ENCODE measurements at places on chromosomes 12 and 14.

DNA sequence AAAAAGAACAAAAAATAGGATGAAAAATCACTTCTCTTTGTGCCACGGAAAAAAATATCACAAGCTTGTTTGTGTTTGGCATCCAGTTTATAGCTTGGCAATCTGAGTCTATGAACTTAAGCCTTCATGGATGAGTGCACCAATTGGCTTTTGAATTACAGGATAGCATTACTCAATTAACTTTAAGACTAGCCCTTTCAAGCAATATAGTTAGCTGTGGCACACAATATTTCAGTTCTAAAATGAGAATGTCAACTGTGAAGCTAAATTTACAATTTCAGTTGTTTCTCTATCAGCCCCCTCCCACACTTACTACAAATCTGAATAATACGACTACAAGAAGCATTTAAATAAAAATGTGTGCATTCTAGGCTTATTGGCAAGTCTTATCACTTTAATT is 8.3 kb downstream of the RERG start:
- no peak for DNase-seq

GRCh38 chr14:56703947-56704346 is 106.3 kb downstream of the OTX2 start:
- no peak for DNase-seq

DNA sequence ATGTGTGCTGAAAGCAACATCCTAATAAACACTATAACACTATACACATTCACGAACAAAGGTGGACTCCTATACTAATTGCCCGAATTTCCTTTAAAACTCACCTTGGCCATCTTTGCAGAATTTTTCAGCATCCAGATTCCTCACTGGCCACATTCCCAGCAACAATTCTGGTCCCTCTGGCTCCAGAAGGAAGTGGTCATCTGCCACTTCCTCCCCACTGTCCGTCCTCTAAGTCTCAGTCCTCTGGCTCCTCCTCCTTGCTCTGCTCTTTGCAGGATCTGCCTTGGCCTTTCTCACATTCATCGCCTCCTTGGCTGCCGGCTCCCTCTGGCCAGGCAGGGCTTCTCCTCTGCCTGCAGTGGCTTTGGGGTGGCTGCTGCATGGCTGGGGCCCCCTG is 426.0 kb downstream of the FUT8 start:
- DNase-seq: no peak

GRCh38 chr12:9648701-9649531 is 20.6 kb upstream of the CLEC2D start:
- DNase-seq: no peak

- no peak for DNase-seq
These were observed 68.7 kb downstream of the CCDC91 start for GRCh38 chr12:28258998-28259397.

DNA sequence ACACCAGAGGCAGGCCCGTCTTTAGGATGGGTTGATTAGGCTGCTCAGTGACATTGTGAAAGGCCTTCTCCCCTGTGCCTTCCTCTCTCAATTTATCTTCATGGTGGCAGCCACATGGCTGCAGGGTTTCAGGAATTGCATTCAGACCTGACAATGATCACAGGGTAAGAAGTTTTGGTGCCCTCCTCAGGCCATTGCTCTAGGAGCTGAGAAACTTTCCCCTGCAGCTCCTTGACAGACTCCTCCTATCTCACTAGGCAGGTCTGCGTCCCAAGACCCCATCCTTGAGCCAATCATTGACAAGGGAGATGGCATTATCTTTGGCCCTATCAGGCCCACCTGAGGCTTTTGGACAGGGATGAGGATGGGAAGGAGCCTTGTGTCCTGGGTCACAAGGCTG is 57.4 kb upstream of the ANO4 start:
- no peak for DNase-seq

GRCh38 chr14:104531421-104532190 is 48.0 kb upstream of the C14orf180 start:
- no peak for DNase-seq

DNA sequence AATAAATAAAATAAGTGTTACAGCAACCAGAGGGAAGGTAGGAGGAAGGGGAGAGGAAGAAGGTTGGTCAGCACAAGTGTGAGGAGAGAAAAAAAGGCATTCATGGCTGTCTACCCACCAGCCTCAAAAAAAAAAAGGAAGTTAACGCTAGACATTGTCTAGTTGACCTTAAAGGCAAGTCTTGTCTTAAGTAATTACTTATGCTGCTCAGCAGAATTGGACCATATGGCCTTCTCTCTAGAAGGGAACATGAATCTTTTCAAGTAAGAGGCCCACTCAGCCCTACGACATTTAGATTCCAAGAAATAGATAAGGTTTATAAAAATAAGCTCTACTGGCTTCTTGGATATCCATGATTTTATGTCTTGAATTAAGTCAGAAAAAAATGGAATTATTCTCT is 172.7 kb downstream of the ETNK1 start:
- DNase-seq: no peak

GRCh38 chr14:23436327-23437132 is 1.1 kb upstream of the MYH7 start:
- no peak for DNase-seq

- DNase-seq: no peak
These were observed 272.0 kb downstream of the AKAP6 start for GRCh38 chr14:32601069-32601468.

DNA sequence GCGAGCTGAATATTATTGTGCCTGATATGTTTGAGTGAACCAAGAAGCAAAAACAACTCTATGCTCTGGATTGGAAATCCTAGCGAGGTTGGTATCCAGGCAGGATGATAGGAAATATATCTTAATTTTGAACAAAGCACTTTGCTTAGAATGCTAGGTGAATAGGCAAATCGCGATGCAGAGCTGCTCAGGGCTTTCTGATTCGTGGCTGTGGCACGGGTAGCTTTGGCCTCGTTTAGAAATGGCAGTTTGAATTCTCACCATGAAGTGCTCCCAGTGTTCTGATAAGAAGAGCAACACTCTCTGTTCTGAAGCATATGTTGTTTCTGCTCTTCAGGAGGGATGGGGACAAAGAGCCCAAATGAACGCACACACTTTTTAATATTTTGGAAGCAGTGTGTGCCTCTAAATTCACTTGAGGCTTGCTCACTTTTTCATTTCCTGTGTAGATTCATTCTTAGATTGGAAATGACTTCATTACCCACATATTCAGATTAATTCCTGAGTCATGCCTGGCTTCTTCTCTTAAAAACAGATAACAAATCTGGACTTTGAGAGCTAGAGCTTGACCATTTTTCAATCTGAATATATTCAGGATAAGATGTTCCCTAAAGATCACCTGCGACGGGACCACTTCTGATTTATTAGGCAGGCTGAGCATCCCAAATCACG is 200.9 kb downstream of the RPAP3 start:
- DNase-seq: no peak

DNA sequence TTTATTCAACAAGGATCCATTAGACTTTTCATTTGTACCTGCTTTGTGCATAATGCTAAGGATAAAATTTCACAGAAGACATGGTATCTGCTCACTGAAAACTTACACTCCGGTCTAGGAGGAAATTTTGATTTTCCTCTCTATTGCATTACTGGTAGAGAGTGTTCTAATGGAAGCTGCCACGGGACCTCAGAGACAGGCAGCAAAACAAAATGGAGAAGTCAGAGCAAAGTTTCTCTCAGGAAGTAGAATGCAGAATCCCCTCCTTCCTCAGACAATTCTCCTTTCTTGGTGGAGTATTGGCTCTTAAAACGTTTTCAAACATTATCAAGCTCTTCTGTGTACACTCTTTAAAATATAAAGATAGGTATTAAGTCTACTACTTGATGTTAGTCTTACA is 12.3 kb downstream of the CLEC2B start:
- DNase-seq: no peak

- DNase-seq: no peak
These were observed 153.0 kb downstream of the SYNE2 start for GRCh38 chr14:64005822-64006221.

- peak; percentile 78 for DNase-seq
These were observed 20.2 kb downstream of the KRT8 start for GRCh38 chr12:52884526-52885293.

DNA sequence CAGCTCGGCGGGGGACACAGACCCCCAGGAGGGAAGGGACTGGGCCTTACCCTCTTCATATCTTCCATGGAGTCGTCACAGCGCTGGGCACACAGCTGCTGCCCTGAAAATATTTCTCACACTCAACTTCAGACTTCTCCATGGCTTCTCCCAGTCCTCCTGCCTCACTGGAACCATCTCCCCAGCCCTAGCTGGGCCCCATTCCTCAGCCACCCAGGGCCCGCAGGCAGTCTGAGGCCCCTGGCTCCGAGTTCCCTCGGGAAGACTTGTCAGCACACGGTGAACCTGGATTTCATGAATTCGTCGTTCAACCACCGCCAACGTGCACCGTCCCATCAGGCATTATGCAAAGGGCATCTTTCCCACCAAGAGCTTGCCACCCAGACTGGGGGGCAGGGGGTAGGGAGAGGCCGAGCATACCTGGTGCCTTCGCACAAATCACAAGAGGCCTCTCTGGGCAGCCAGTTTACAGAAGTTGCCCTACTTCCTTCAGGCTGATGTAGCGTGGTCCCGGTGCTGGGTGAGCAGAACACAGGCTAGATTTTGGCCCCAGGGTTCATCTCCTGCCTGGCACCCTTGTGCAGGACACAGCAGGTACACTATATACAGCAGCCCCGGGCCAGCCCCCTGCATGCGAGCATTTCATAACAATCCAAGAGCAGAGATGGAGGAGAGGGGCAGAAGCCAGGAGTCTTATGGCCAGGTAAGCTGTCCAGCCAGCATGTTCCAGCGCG is 44.2 kb downstream of the LTBP2 start:
- DNase-seq: no peak

DNA sequence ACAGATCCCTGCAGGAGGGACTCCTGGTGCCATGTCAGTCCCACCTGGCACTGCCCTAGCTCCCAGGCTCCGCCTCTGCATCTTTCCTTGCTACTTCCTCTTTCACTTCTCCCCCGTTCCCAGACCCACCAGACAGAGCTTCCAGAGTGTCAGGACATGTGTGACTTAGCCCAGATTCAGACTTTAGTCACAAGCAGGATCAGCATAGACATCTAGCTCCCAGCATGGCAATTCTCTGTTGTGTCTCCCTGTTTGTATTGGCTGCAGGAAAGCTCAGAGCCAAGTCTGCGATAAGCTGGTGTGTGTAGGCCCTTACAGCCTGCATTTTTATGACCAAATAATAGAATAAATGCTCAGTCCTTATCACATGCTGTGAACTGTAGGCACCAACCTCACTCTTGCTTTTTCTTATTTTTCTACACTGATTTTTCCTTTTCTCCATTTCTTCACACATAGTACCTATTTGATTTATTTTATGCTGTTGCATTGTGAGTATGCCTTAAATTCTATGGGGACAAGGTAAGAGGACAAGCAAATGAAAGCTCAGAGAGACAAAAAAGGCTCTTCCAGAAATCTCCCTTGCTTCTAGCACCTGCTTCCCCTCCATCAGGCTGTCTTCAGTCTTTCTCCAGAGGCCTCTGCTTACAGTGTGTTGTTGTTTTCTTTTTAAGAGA is 5.9 kb downstream of the DHRS2 start:
- DNase-seq: no peak

DNA sequence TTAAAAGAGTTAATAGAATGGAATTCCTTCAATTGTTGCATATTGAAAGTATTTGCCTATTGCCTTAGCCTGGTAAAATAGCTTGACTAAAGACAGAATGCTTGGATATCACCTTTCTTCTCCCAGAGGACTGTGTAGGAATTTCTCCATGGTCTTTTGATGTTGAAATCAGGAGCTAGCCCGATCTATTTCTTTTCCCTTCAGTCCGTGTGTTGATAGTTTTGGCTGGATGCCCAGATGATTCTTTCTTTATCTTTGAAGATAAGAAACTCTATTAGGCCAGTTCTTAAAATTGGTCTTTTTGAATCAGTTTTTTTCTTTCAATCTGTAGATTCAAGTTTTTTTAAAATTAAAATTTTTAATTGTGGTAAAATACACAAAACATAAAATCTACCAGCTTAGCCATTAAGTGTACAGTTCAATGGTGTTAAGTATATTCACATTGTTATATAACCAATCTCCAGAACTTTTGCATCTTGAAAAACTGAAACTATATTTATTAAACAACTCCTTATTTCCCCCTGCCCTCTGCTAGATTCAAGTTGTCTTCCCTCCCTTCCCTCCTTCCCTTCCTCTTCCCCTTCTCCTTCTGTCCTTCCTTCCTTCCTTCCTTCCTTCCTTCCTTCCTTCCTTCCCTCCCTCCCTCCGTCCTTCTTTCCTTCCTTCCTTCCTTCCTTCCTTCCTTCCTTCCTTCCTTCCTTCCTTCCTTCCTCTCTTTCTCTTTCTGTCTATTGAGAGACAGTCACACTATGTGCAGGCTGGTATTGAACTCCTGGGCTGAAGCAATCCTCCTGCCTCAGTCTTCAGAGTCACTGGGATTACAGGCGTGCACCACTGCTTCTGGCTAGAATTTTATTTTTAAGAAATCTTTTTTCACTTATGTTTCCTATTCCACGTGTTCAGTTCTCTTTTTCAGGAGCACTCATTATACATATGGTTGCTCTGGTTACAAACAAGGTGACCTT is 10.1 kb downstream of the LACRT start:
- DNase-seq: no peak

DNA sequence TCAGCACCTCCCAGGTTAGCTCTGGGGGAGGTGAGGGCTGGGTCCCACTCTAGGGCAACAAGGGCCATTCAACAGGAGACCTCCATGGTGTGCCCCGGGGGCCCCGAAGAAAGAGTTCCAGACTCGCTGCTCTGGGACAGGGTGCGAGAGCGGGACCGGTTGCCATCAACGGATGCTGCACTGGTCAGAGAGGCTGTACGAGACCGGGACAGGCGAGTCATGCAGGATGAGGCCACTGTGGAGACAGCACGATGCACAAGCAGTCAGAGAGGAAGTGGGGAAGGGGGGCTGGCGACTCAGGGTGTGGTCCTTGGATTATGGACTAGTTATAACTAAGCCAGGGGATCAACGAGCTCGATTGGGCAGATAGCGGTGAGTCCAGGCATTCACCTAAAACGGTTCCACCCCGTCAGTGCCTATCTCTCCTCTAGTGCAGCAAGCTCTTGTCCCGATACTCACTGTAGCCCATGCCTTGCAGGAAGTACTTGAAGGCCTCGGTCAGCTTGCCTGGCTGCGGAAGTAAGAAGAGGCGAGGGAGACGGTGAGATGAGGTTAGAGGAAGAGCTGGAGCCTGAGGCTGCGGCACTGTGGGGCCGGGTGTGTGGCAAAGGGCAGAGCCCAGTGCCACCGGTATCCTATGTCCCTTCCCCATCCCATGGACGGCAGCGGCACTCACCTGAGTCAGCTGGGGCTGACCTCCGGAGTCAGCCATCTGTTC is 7.2 kb downstream of the NDRG2 start:
- DNase-seq: no peak

- DNase-seq: no peak
These were observed 49.1 kb upstream of the MEG3 start for GRCh38 chr14:100776681-100777365.

GRCh38 chr14:101058571-101058970 is 155.0 kb upstream of the RTL1 start:
- DNase-seq: no peak

All from activated naive CD4-positive, alpha-beta T cell (primary cell).